ENCODE measurements at places on chromosomes 7 and 10.

DNA sequence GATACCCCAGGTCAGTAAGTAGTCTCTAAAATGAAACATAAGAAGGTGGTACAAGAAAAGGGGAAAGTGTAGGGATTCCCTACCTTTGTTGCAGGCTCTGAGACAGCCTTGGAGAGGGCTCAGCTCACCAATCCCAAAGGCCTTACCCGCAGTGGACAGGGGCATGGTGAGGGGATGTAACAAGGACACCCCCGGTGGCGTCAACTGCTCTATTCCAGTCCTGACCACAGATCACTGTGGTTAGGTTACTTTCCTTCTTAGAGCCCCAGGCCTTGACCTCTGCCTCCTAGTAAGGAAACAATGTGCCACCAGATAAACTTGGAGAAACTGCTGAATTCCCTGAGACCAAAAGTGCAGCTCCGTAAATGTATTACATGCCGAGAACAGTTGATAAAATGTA is 17.5 kb downstream of the PLXNA4 start:
- no peak for DNase-seq

- DNase-seq = no peak
Measured at GRCh38 chr7:44269417-44269816, 56.0 kb downstream of the CAMK2B start.

DNA sequence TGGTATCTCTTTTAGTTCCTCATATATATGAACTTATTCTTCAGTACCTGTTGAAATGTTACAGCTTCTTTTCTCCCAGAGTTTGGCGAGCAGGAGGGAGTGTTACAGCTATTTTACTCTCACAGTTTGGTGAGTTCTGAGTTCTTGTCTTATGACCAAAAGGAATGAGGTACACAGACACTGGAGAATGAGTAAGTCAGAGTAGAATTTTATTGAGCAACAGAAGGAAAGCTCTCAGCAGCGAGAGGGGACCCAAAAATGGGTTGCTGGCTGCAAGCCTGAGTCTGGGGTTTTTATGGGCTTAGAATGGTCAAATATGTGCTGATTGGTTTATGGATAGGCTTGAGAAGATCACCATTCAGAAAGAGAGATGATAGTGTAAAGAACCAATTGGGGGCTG is 175.2 kb downstream of the CDK14 start:
- no peak for DNase-seq

GRCh38 chr10:78481842-78482241 is 448.2 kb downstream of the RPS24 start:
- DNase-seq = no peak

DNA sequence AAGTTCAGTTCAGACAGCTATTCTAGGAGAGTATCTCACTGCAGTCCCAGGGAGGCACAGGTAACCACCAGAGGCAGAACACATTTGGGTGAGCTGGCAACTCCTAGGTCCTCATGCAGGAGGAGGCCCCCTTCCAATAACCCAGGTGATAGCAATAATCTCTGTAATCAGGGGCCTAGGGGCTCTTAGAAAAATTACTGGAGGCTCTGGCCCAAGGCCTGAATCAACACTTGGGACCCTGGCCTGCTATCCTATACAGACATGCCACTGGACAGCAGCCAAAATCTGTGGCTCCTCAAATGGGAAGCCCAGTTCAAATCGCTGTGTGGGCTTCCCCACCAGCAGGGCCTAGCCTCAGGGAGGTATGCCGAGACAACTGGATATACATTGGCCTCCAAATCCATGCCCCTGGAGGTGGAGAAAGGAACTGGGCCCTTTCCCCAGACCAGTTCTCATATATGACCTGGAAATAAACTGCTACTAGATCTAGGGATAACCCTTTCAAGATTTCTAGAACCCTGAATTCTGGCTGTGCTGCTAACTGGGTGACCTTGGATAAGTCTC is 1.6 kb downstream of the AVPI1 start:
- DNase-seq = peak; percentile 50

All from femur (tissue), 1 donor.